ENCODE measurements at places on chromosomes 13 and 19.

GRCh38 chr13:53494406-53494805 is 465.8 kb downstream of the OLFM4 start:
- no peak for DNase-seq

DNA sequence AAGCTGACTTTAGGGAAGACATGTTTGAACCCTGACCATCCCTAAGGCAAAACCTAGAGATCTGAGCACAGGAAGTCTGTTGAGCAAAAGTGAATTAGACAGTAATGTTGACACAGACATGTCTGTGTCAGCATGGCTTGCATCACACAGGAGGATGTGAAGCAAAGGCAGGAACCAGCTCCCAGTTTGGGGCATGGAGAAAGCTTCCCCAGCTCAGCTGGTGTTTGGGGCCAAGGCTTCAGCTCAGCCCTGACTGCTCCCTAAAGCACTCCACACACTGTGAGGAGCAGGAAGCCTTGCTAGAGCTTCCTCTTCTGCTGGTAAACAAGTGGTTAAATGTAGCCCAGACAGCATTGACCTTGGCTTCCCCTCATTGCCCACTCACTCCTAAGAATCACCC is 153.8 kb upstream of the UBL3 start:
- DNase-seq = no peak

DNA sequence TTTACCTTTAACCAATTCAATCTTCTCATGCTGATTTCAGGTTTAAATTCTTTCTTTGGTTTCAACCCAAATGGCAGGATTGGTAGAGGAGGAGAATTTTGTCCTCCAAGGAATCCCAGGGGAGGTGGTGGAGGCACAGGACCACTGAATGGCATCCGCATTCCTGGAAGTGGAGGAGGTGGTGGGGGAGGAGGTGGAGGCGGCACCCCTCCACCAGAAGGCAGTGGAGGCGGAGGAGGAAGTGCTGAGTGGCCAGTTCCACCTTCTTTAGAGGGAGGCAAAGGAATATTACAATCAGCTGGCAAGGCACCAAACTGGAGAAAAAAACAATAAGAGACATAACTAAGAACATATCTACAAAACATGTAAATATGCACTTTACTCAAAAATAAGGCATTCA is 192.9 kb downstream of the DIAPH3 start:
- DNase-seq = no peak

GRCh38 chr19:28966737-28967399 is 246.1 kb downstream of the UQCRFS1 start:
- no peak for DNase-seq

DNA sequence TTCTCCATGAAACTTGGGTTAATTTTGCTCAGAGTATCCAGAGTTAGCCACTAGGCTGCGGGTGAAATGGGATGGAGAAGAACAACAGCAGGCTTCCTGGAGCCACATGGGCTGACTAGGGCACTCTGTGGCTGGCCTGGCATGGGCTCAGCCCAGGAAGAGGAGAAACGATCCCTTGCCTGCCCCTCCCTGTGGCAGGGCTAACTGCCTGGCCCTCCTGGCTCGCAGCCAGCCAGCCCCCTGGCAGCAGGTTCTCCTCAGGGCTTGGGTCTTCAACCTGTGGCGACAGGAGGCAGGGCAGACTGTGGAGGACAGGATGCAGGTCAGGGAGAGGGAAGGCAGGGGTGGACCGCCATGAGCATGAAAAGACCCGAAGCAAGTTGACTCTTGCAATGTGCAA is 78.7 kb upstream of the GPR183 start:
- DNase-seq = no peak

DNA sequence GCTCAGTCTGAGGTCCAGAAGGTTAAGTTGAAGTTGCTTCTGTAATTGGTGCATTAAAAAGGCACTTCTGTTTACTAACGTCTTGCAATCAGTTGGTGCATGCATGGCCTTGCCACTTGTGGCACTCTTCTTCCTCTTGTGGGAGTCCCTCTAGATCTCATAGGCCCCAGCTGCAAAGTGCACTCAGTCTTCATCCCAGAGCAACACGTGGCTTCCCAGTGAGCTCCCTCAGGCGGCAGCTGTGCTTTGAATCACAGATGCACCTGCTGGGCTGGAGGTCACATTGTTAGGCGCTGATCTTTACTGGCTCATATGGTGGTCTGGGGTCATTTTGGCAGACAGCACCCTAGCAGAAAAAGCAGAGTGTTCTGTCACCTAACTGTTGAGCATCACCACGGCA is 215.7 kb downstream of the ZNF536 start:
- DNase-seq = no peak

GRCh38 chr13:67143544-67144115 is 86.5 kb downstream of the PCDH9 start:
- DNase-seq = no peak

DNA sequence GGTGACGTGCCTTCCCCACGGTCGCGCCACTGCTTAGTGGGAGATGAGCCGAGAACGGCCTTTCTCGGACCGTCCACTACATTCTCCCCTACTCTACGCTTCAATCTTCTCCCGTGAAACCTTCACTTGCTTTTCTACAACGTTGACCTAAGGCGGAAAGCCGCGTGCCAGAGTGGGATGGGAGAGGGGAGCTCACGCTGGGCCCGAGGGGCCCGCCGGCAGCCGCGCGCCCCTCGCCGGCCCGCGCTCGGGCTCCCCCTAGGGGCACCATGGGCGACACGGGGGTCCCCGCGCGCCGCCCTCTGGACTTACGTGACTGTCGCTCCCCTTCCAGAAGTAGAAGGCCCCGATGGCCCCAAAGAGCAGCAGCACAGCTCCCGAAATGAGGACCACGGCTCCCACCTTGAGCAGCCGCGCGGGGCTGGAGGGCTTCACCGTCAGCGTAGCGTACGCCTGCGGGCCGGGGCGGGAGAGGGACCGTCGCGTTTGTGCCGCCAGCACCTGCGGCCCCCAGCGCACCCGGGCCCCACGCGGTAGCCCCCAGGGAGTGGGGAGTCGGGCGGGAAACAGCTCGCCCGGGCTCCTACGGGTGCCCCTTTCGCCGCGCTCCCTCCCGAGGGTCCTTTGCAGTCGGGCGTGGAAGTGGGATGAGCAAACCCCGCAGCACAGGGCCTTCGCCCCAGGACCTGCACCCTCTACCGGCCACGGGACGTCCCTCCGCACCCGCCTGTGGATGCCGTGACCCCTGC is 727 bp downstream of the CNMD start:
- no peak for DNase-seq

DNA sequence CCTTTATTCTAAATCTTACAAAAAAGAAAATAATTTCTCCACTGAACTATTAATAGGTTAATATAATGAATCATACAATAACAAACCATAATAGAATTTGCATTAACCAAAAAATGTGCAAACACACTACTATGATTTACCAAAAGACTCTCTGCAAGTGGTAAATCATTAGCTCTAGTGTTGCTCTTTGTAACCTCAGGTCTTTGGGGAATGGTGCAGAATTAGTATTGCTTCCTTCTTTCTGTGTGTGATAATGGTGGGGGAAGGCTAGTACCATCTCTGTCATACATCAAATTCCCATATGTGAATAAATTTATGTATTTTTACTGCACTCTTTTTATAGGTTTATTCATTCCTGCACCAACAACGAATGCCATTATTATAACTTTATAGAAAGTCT is 105.1 kb downstream of the COG6 start:
- DNase-seq = no peak

DNA sequence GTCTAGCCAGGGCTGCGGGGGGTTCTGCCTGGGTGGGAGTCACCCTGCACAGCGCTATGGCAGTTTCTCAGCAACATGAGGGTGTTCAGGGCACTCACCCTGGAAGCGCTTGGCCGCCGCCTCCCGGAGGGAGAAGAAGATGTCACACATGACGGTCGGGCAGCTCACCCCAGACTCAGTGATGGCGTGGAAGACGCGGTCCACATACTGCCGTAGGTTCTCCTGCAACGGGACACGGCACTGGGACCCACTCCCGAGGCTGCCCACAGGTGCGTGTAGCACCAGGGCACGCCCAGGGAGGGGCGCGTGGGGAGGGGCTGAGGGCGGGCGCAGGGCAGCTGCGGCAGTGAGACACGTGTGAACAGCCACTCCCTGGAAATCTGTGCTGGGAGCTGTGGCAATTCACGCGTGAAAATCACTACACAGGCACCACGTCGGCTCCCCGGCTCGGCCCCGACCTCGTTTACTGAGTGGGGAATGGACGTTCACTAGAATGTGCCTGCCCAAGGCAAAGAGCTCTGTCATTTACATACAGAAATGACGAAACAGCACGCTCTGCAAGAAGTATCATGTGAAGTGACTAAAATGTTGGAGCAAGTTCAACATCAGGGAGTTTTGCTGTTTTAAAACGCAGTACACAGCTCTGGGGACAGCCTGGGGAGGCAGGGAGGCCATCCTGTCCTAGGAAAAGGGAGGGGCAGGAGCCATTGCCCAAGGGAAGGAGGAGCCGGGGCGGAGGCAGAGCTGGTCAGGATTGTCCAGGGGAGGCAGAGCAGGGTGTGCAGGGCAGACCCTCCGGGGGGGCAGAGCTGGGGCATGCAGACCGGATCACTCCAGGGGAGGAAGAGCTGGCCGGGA is 41.5 kb upstream of the C13orf46 start:
- no peak for DNase-seq

- no peak for DNase-seq
Measured at GRCh38 chr13:72405441-72405840, 322.0 kb downstream of the MZT1 start.

GRCh38 chr13:100534147-100534843 is 54.3 kb downstream of the GGACT start:
- DNase-seq = no peak

DNA sequence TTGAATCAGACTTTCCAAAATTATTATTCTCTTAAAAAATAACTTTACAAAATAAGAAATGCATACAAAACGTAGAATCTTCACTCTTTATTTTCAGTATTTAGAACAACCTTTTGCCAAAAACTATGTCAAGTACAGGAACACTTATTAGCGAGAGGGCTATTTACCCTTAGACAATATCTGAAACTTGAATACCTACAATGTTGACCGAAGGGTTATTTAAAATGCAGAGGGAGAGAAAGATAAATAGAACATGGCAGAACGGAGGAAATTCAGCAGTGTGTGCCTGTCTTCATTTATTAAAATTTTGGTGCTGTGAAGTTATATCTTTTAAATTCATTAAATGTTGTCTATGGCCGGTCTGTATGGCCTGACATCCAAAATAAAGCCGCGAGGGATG is 198.8 kb downstream of the EFNB2 start:
- DNase-seq = no peak

Measured in CD4-positive, alpha-beta T cell treated with Interferon gamma for 1 hour (primary cell).